ENCODE measurements at places on chromosomes 13 and 19.

DNA sequence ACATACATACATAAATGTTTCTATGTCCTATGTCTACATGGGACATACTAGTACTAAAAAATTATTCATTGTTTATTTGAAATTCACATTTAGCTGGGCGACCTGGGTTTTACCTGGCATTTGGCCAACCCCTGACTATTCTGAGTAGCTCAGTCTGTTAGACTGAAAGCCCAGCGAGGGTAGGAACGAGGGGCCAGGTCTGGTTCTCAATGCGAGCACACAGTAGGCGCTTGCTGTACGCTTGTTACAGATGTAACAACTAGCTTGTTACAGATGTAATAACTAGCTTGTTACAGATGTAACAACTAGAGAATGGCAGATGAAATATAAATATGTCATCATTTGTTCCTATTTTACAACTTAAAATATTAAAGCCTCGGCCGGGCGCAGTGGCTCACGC, 920 bp upstream of the ANO8 start:
- no peak for DNase-seq

GRCh38 chr13:93472814-93473296, 246.2 kb downstream of the GPC6 start:
- no peak for DNase-seq

DNA sequence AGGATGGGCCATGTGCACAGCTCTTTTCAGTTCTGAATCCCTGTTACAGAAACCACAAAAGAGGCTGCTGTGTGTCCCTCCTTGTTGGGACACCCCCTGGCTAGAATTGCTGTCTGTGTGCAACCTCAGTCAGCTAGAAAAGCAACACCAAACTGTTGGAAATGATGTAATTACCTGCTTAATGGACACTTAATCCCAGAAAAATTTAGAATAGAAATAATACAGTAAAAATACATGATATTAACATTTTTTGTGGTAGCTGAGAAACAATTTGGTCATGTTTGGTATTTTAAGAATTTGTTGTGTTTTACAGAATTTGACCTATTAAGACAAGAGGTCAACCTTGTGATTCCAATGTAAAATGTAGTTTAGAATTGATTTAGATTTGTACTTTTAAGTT, 46.8 kb downstream of the FAM124A start:
- DNase-seq = no peak

- no peak for DNase-seq
Measured at GRCh38 chr13:25978961-25979360, 72.9 kb downstream of the SHISA2 start.

GRCh38 chr13:39370554-39370953, 232.4 kb downstream of the LHFPL6 start:
- DNase-seq = no peak

DNA sequence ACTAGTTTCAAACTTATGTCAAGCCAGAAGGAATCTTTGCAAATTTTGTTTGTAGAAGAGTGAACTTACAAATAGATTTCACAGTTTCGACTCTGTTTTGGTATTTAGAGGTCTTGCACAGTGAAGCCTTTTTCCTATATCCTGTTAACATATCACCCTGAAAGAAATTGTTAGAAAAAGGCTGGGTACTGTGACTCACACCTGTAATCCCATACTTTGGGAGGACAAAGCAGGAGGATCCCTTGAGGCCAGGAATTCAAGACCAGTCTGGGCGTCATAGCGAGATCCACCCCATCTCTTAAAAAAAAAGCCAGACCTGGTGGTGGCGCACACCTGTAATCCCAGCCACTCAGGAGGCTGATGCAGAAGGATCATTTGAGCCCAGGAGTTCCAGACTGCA, 224.0 kb downstream of the GGACT start:
- DNase-seq = no peak

DNA sequence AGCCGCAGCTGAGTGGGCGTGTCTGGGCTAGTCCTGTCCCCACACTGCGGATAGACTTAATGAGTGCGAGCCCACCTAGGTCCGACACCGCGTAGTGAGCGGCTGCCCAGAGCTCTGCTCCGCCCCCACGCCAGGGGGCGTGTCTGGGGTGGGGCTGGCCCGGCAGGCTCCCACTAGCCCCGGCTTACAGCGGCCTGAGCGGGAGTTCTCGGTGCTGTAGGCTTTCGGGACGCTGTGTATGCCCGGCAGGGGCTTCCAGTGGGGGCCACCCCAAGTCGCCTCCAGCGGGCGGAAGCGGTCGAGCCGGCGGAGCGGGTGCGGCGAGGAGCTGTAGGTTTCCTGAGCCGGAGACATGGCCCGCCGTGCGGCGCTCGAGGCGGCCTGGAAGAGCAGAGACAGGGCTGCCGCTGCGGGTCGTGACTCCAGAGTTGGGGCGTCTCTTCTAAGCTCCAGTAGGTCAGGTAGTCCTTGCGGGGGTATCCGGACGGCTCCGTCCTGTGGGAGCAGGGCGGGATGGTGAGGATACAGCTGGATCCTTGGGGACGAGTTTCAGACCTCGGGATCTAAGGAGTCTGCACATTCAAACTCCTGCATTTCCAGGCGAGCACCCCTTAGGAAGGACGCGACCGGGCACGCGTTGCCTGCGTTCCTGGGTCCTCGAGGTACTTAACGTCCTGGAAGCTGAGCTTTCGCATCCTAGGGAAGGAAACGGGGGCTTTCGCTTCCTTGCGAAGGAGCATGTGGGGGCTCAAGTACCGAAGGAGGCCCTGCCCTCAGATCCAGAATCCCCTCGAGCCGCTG, 1.2 kb downstream of the CGB7 start:
- DNase-seq = peak; percentile 32

- no peak for DNase-seq
Measured at GRCh38 chr19:28652765-28653164, 560.2 kb downstream of the UQCRFS1 start.

DNA sequence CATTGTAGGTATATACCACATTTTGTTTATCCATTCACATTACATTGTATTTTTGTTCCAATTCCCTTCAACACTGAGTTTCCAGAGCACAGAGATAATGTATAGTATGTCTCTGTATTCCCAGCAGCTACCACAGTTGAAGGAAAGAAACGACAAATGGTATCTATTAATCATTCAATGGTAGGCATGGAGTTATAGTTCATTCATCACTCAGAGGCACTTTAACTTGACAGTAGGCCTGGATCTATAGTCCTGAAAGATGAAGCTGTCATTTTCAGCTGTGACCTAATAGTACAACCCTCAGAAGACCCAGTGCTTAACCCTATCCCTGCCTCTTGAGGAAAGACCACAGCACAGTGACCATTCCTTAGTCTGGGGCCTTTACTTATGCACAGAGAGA, 163.0 kb upstream of the TMTC4 start:
- no peak for DNase-seq

DNA sequence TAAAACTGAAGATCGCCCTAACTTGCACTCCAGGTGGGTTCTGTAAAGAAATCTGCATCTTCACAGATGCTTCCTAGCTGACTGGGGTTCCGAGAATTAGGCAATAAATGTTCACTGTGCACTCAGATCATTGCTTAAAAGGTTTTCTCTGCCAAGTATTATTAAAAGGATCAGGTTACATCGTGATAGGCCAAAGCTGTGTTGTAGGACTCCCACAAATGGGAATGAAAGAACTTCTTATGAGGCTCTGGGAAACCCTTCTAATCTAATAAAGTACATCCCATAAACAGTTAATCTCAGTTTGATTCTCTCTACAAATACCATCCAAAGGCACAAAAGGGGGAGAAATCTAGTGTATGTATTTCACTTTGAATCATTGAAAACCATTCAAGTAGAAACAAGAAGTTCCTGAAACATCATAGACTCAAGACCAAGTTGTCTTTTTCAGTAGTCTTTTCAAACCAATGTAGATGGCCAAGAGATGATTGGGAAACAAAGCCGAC, 7.1 kb upstream of the POU4F1 start:
- no peak for DNase-seq

Data from CD4-positive, alpha-beta T cell treated with Interleukin-2 at 100 ng/mL for 4 hours (primary cell).